ENCODE measurements at places on chromosomes 12 and 14. TPM values are rescaled to one million over a fixed set of nuclear protein-coding genes. Genes with fewer than 3 reads are reported as not detected.
A peak's percentile ranks its signal among the peaks of the same experiment; 100 is the strongest.

The EML5 gene
- 0.89 TPM for total RNA-seq

DNA sequence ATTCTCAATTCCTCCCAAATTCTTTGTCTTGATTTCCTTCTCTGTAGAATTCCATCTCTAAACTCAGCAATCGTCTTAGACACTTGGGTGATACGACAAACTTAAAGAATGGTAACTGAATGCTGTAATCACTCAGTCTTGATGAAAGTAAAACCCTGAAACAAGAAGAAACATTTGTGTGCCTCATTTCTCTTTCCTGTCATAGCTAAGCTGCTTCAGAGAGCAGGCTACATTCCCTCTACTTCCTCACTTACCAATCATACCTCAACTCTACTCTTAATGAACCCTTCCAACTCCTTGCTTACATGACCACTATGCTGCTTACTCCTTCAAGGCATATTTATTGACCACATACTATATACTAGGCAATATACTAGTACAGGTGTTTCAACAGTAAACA, 8.3 kb downstream of the MAP4K5 start:
- H3K36me3 ChIP-seq = peaks cover 3% of the 10 kb centered on the region
- peaks cover 19% of the 10 kb centered on the region for H3K4me1 ChIP-seq
- H3K27me3 ChIP-seq = no peaks in the 10 kb centered on the region
- DNase-seq = no peak

The GZMH gene
- not detected for total RNA-seq

DNA sequence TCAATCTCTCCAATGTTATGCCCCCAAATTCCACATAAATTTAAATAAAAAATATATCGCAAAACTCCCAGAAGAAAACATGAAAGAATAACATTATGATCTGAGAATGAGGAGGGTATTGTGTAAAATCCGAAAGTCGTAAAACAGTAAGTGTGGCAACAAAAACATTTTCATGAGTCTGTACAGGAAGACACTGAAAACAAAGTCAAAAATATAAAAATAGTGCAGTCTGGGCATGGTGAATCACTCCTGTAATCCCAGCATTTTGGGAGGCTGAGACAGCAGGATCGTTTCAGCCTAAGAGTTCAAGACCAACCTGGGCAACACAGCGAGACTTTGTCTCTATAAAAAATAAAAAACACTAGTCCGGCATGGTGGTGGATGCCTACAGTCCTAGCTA, 57.1 kb downstream of the SPTLC2 start:
- H3K36me3 ChIP-seq = peaks cover 95% of the 10 kb centered on the region
- no peaks in the 10 kb centered on the region for H3K4me1 ChIP-seq
- H3K27ac ChIP-seq = no peak overlapping the region
- no peaks in the 10 kb centered on the region for H3K27me3 ChIP-seq

GRCh38 chr14:69101331-69101826, 51.5 kb downstream of the DCAF5 start:
- H3K4me1 ChIP-seq = peaks cover 18% of the 10 kb centered on the region
- H3K27me3 ChIP-seq = no peaks in the 10 kb centered on the region
- H3K4me3 ChIP-seq = no peak overlapping the region
- peak; percentile 70 for DNase-seq

The GDF3 gene
- not detected for total RNA-seq

The TAS2R43 gene
- 11.9 TPM for total RNA-seq

DNA sequence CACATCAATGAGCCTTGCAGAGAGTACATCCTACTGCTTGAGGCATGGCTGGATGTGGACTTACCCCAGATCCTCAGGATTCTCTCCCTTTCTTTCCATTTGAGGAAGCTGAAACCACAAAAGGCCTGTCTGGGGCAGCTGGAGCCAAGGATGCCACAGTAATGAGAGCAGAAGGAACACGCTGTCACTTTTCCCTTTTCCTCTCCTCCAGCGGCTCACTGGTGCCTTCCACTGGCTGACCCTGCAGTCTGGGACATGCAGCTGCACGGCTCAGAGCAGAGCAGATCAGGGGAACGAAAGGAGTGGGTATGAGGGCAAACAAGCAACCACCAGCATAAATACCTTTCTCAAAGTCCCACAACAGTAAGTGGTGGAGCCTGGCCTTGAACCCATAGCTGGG, 78.2 kb downstream of the GAS2L3 start:
- H3K4me1 ChIP-seq = no peaks in the 10 kb centered on the region
- no peak overlapping the region for H3K4me3 ChIP-seq
- no peaks in the 10 kb centered on the region for H3K27me3 ChIP-seq
- DNase-seq = no peak
- no peaks in the 10 kb centered on the region for H3K36me3 ChIP-seq

DNA sequence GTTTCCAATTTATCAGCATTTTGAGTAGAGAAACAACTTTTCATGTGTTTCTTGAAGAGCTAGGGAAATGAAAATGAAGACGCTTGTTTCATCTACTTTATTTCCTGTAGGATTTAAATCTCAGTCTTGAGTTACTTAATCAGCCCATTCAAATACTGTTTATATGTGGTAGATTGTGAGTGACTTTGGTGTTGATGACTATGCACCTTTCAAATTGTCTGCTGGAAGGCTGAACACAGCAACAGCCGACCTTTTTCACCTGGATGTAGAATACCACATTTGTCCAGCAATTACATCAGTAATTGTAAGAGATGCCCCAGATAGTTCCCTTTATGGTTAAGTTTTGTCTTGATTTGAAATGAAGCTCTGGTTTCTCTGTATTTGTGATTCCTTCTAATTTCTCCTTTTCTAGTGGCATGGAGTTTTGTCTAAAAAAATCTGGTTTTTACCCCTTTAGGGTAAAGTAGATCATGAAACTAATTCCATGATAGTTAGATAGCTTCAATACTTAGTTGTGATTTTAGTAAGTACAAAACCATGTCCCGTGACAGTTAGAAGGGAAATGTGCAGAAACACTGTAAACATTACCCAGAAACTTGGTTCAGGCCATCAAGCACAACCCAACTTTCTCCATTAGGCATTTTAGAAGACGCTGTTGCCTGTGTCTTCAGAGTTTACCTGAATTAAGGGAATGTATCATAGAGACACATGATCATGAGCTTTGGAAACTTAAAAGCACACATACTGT, 165.0 kb downstream of the SRGAP1 start:
- no peak for DNase-seq
- H3K4me1 ChIP-seq = no peaks in the 10 kb centered on the region
- H3K27me3 ChIP-seq = no peaks in the 10 kb centered on the region
- no peak overlapping the region for H3K4me3 ChIP-seq

GRCh38 chr14:105330491-105330895, 15.9 kb downstream of the PACS2 start:
- H3K27ac ChIP-seq = no peak overlapping the region
- no peak for DNase-seq
- peaks cover 4% of the 10 kb centered on the region for H3K36me3 ChIP-seq
- H3K4me1 ChIP-seq = peaks cover 9% of the 10 kb centered on the region

DNA sequence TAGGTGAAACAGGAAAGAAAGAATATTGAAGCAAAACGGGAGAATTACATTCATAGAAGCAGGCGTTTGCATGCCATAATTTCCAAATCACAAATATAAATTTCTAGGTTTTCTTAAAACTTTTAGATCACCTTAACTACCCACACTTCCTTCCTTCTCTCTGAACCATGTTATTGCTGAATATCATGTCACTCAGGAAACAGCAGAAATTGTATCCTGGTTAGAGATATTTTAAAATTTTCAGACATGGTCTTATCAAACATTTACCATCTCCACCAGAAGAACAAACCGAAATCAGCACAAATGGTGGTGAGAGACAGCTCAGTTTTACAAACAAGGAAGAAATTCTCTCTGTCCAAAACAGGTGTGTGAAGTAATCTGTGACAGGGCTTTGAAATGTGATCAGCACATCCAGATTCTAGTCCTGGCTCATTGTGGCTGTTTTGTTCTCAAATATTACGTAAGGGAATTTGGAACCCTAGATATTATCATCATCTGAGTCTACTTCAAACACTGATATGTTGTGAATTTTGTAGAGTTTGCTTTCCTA, 16.3 kb downstream of the TESPA1 start:
- H3K27ac ChIP-seq = no peak overlapping the region
- H3K4me3 ChIP-seq = no peak overlapping the region
- no peaks in the 10 kb centered on the region for H3K4me1 ChIP-seq
- H3K27me3 ChIP-seq = no peaks in the 10 kb centered on the region
- H3K36me3 ChIP-seq = no peaks in the 10 kb centered on the region
- DNase-seq = no peak

DNA sequence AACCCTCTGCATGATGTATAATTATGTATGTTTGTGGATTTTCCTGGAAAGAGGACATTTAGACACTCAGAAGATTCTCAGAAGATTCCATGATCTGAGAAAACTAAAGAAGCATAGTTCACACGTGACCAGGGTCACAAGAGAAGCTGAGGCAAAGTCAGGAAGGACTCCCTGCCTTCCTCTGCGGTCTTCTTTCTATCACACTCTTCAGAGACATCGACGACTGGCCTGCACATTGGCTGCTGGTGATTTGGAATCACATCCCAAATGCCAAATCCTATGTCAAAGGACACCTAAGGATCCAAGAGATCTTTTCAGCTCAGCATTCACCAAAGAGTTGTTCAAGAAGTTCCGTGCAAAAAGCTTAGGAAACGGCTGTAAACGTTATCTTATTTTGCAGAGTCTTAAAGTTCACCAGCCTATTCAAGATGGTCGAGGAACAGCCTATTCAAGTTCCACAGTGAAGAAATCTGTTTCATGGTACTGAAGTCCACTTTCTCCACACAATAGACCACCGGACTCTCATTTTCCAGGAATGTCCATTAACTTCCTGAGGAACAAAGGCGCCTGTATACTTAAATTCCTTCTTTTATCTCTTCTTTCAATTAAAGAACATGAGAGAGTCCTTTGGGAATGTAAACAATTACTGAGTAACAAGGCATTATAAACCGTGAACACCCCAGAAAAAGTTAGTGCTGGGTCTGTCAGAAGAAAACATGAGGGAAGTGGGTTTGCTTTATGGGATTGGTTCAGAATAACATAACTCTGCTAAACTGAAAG, 42.1 kb downstream of the IGF1 start:
- no peaks in the 10 kb centered on the region for H3K4me1 ChIP-seq
- no peaks in the 10 kb centered on the region for H3K36me3 ChIP-seq
- no peak overlapping the region for H3K4me3 ChIP-seq
- no peak for DNase-seq
- no peaks in the 10 kb centered on the region for H3K27me3 ChIP-seq

DNA sequence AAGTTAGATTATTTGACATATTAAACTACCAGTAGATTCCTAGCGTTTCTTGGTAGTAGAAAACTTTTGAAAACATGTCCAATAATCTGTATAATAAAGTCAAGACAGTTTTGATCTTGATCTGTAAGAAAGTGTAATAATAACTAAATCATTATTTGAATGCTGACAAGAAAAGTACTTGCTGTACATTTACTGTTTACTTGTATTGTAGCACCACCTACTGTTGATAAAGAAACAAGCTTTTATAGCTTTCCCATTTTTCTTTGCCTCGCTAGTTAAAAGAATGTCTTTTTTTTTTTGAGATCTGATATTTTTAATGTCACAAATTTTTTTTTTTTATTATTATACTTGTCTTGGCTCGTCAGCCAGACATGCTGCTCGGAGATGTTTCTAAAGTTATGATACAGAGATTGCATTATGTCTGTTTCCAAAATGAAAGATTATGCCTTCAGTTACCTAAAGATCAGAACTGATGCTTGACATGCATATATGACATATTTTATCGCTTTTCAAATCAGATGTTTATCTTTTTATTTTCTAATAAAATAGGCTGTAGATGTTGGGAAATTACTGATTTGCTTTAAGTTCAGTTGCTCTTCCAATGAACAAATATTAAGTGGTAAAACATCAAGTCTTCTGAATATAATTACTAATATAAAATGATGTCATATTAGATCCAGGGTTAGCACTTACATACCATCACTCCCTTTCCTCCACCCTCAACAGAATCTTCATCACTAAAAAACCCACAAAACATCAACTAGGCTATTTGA, 140.5 kb downstream of the AKAP6 start:
- H3K27me3 ChIP-seq = no peaks in the 10 kb centered on the region
- no peak overlapping the region for H3K4me3 ChIP-seq
- no peak overlapping the region for H3K27ac ChIP-seq
- no peaks in the 10 kb centered on the region for H3K4me1 ChIP-seq
- peak; percentile 65 for DNase-seq

DNA sequence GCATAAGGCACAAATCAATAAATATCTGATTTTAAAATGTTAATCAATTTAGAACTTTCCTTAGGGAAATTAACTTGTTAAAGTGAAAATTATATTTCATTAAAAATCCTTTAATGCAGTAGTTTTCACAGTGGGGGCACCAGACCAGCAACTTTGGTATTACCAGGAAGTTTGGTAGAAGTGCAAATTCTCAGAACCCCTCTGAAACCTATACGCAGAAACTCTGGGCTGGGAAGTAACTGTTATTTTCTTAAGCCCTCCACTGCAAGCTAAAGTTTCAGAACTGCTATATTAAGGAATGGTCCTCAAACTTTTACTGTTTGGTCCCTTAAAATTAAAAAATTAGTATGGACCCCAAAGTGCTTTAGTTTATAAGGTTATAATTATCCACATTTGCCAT, 35.7 kb downstream of the GNPTAB start:
- H3K4me1 ChIP-seq = no peaks in the 10 kb centered on the region
- no peak overlapping the region for H3K27ac ChIP-seq
- peaks cover 14% of the 10 kb centered on the region for H3K36me3 ChIP-seq
- DNase-seq = no peak
- H3K27me3 ChIP-seq = no peaks in the 10 kb centered on the region

GRCh38 chr12:80400571-80400991, 43.5 kb upstream of the PTPRQ start:
- H3K4me3 ChIP-seq = peak overlapping the region; percentile 27

DNA sequence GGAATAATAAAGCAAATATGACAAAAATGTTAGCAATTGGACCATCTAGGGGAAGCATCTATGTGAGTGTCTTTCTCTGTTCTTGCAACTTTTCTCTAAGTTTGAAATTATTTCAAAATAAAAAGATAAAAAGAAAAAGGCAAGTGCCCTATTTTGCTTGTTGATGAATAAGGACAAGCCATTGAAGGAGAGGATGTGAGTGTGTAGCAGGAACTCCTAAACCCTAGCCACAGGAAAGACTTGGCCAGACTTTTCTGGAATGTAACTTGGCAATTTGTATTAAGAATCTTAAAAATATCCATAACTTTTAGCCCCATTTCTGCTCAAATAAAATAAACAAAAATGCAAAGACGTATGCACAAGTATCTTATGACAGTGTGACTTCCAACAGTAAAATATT, 279.4 kb downstream of the CACNA1C start:
- H3K4me3 ChIP-seq = no peak overlapping the region
- H3K4me1 ChIP-seq = peaks cover 30% of the 10 kb centered on the region
- no peaks in the 10 kb centered on the region for H3K27me3 ChIP-seq
- H3K36me3 ChIP-seq = no peaks in the 10 kb centered on the region
- DNase-seq = no peak

GRCh38 chr12:74980510-74980909, 229.1 kb downstream of the KCNC2 start:
- H3K4me1 ChIP-seq = no peaks in the 10 kb centered on the region
- H3K27me3 ChIP-seq = no peaks in the 10 kb centered on the region
